ENCODE measurements at places on chromosomes 4 and X.

DNA sequence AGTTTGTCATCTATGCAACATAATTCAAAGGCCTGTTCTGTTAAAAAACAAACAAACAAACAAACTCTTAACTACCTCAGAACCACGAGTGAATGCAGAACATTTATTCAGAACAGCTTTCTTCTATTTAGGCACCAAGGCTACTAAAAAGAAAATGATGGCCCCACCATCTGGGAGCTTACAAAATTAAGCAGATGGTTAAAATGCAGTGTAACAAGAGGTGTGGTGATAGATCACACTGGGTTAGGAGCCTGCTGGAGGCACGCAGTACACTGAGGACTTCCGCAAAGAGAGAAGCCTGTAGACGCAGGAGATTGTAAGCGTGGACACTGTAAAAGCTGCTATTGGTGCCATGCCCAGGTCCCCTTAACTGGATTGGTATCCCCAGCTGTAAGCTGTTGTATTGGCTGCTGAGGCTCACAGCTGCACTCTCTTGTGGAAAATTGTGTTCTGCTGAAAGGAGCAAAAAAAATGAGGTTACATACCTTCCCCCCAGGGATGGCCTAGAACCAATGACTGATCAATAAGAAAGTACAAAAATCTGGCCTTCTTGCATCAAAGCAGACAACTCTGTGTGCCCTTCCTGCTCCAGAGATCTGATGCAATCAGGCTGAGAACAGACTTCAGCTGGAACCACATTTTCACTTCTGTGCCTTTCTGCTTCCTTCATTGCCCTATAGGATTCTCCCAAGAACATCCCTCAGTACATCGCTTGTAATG, 60.0 kb downstream of the SHROOM3 start:
- no peak for DNase-seq

DNA sequence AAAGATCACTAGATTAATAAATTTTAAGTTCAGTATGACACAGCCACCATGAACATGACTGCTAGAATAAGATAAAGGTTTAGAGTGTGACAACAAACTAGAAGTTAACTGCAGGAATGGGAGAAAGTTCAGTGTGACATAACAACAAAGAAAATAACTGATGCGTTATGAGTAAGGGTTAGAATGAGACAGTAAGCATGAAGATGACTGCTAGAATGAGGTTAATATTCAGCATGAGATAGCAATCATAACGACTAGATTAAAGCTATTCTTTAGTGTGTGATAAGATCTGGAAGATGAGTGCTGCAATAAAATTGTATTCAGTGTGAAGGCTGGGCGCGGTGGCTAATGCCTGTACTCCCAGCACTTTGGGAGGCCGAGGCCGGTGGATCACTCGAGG, 48.4 kb upstream of the SMIM10L2A start:
- no peak for DNase-seq

GRCh38 chrX:11438767-11439166, 145.6 kb downstream of the AMELX start:
- no peak for DNase-seq

DNA sequence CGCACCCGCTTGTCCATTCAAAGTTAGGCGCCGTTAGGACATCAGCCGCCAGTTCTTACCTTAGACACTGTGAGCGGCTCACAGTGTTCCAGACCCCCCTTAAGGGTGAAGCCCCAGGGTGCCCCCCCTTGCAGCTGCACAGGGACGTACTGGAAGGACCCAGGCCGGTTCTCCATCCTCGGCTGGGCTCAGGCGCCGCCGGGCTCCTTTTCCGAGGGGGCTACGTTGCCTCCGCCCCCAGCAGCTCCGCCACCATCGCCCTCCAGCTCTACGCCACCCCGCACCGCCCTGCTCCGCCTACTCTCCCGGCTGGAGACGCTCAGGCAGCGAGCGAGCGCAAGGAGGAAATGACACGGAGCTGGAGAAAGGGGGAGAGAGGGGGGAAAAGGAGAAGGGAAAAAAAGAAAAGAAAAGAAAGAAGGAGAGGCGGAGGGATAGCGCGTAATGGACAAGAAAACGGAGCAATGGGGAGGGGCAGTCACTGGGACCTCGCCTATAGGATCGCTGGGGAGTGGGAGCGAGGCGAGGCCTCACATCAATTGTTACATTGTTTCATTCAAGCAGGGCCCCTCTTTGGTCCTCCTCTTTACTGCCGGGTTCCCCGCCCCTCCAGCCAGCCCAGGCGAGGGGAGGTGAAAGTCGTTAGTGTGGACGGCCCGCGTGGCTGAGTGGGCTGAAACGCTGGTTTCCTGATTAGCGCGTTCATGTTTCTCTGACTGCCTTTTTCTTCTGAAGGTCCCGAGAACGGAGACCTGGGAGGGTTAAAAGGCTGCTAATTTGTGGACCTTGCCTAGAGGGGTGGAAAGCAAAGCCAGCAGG, at the start of gene SHROOM4:
Gene SHROOM4 (minus strand): TSS at position 352 of the 819 bp plus-strand sequence. CDS start 176 bp downstream, at position 176.
- no peak for DNase-seq

DNA sequence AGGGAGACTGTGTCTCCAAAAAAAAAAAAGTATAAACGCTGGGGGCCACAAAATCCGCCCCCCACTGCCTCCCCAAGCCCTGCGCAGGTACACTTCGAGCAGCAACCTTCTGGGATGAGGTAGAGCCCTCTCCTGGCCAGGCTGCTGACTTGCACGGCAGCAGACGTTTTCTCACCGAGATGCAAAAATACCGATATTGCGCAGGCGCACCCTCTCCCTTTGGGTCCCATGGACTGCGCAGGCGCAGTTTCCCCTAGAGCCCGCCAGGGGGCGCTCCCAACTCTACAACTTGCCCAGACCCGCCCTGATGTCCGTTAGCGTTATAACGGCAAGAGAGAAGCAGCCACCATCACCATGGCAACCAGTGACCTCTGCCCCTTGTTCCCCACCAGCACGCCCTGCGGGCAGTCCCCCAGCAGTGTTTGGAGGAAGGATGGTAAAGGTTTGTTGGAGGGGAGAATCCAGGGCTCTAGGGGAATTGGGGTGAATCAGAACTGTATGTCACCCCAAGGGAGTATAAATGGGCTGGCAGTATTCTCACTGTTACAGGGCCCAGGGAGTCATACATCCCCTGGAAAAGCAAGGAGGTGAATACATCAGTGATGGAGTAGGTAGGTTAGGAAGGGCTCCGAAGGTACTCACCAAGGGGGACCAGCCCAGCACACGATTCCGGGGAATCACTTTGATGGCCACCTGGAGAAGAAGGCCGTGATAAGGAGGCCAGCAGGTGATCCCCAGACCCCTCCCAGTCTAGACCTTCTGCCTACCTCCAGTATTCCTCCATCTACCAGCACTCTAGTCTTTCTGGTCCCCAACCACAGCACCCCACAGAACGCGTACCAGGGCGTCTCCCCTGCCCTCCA, 1.5 kb downstream of the PIM2 start:
- peak; percentile 78 for DNase-seq

- no peak for DNase-seq
These were observed 69.2 kb downstream of the UCHL1 start for GRCh38 chr4:41325901-41326300.

DNA sequence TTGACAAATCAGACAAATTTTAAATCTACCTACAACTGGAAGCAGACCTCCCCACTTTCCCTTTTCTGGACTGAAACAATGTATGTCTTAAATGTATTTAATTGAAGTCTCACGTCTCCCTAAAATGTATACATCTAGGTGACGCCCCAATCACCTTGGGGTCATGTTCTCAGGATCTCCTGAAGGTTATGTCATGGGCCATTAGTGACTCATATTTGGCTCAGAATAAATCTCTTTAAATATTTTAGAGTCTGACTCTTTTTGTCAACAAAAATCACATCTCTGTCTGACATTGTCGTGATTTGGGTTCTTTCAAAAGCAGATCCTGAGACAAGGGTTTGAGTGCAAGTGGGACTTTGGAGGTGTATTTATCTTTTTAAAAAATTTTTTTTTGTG, 26.2 kb upstream of the BOD1L1 start:
- no peak for DNase-seq

GRCh38 chr4:6470502-6471306, 1.7 kb downstream of the PPP2R2C start:
- DNase-seq: no peak

DNA sequence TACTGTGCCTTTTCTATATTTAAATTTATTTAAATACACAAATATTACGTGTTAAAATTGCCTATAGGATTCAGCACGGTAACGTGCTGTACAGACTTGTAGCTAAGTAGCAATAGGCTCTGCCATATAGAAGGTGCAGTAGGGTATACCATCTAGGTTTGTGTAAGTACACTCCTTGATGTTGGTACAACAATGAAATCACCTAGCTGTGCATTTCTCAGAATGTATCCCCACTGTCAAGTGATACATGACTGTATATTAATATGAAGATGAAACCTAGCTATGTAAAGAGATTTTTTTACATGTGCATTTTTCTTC, 431.2 kb downstream of the KCTD8 start:
- no peak for DNase-seq

GRCh38 chrX:133346026-133346425, 69.3 kb downstream of the GPC4 start:
- DNase-seq: no peak

GRCh38 chr4:153954654-153955053, 165.8 kb upstream of the SFRP2 start:
- DNase-seq: no peak

- no peak for DNase-seq
These were observed 214.6 kb upstream of the MAB21L2 start for GRCh38 chr4:150367326-150367725.

DNA sequence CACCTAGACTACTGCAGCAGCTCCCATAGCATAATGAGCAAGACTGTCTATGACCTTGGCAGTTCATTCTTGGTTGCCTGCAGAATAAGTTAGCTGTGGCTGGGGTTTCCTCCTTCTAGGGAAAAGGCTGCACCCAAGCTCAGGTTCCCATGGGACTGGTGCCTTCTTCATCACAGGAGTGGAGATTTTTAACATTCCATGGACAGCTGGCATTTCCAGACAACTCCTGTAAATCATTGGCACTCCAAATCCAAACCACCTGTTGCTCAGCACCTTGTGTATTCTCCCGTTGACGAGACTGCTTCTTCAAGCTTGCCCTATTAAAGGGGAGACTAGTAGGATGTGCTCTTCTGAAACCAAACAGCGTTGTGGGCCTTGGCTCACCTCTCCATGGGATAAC, 7.8 kb upstream of the NUP54 start:
- no peak for DNase-seq

DNA sequence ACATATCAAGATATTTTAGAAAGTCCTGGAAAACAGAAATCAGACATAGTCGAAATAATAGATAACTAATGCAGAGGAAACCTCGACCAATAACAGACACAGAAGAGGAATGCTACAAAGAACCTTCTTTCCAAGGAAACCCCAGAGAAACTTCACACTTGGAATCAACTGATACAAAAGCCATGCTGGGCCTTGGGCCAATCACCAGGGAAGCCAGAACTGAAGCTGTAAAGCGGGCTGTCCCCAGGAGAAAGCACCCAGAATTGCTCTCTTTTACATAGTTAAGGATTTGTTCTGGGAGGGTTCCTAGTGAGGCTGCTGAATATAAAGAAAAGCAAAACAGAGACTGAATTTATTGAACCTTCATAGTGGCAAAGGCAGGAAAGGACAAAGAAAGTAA, 100.5 kb downstream of the PRDM5 start:
- DNase-seq: no peak

GRCh38 chr4:150896497-150896896, 118.6 kb downstream of the LRBA start:
- no peak for DNase-seq

DNA sequence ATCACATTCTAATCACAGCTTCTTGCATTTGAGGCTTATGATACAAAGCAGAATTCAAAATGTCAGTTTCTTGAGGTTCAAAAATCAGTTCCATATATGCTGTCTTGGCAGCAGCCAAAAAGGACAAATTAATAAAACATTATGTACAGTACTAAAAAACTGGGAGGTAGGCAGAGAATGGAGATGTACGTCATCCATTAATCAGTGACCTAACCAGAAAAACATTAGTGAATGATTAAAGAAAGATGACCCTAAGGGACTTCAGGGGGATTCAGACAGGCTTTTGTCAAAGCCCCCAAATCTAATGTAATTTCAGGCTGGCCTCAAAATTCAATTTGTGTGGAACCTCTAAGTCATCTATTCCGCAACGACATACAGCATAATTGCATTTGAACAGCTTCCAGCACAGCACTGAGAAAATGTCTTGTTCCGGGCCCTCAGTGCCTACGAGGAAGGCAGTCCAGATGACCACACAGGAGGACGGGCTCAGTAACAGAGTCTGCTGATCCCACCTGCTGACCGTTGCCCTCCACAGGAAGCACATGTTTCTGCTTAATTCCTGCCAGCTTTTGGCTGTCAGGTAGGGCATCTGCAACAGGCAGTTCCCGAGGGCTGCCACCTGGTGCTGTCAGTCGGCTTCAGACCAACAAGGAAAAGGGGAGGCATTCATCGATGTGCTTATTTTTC, 83.8 kb upstream of the HHIP start:
- no peak for DNase-seq

- no peak for DNase-seq
These were observed 167.8 kb downstream of the AFAP1 start for GRCh38 chr4:7771541-7772507.

- DNase-seq: no peak
These were observed 36.7 kb downstream of the HMGB3 start for GRCh38 chrX:151019856-151020255.

GRCh38 chr4:118711052-118711451, 25.9 kb downstream of the METTL14 start:
- no peak for DNase-seq

- no peak for DNase-seq
These were observed 102.9 kb downstream of the KCNIP4 start for GRCh38 chr4:21845663-21846062.

DNA sequence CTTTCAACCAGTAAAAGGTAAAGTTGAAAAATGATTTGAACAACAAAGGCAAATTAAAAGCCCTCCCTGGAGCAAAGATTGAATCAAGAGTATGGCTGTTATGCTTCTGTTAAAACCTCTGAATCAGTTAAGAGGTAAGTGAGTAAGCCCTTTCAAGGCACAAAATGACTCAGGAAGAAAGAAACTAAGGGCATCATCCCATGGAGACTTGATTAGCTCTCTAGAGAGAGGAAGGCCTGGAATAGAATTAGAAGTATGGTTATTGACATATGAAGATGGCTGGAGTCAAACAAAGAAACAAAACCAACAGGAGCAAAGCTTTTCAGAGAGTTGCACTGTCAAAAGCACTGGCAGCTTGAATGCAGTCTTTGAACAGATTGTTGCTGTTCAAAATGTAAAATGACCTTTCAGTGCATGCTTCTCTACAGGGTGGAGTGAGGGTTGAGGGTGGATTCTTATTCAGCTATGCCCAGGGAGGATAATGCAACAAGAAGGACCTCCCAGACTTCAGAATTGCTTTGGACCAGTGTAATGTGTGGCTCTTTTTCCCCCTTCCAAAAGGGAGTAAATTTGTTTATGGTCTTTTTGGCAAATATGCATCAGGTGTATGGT, 365.5 kb downstream of the GBA3 start:
- DNase-seq: no peak

DNA sequence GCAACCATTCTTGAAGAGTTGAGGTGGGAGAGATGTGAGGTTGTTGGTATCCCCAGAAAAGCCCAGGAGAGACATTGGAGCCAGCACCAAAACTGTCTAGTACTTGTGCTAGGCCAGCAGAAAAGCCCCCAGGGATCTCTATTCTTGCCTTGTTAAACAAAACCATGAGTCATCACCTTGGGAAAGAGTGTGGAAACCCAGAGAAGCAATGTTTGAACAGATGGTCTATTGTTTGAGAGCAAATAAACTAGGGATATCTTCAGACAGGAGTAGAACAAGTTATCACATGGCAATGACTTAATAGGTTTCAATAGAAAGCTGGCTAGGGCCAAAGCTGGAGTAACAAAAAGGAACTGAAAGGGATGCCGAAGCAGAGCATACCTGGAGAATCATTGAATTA, 195.7 kb upstream of the CASK start:
- DNase-seq: no peak

- DNase-seq: no peak
These were observed 496.3 kb downstream of the STPG2 start for GRCh38 chr4:97646997-97647396.

Data from GDM1 (cell line).